Activated CD4-positive, alpha-beta T cell treated with anti-CD3 and anti-CD28 coated beads for 24 hours (primary cell): ENCODE measurements at places on chromosomes 16 and 17.

- no peak for DNase-seq
These were observed 570 bp upstream of the CFDP1 start for GRCh38 chr16:75433732-75434413.

GRCh38 chr16:55501549-55502322 lies 7.1 kb upstream of the LPCAT2 start:
- DNase-seq = no peak

DNA sequence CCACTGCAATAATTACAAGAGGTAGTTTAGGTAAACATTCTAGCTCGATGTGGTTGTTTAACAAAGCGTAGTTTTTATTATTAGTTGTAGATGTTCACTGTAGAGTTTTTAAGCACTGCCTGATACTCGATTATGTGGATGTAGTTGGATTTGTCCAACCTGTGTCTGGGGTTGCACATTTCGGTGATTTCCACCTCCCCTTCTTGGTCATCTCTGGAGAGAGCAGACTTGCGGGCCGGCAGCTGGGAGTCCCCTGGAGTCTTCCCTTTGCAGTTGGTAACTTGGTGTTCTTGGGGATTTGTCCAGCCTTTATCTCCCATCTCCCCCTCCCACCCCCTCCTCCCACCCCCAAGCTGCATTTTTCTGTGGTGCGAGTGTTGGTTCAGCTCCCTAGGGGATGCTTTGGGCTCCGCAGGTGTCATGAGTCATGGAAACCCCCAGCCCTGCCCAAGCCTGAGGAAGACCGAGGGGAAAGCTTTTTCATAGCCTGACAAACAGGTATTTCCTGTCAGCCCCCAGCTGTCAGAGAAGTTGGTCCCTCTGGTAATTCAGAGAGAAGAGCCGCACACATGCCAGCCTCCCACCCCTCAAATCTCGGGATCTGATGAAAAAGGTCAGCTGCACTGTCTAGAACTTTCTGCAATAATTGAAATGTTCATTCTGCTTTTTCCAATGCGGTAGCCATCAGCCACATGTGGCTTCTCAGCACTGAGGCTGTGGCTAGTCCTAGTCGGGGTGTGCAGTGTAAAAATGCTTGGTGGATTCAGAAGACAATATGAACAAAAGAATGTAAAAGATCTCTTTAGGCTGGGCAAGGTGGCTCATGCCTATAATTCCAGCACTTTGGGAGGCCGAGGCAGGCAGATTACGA lies 50.3 kb downstream of the KSR1 start:
- no peak for DNase-seq

DNA sequence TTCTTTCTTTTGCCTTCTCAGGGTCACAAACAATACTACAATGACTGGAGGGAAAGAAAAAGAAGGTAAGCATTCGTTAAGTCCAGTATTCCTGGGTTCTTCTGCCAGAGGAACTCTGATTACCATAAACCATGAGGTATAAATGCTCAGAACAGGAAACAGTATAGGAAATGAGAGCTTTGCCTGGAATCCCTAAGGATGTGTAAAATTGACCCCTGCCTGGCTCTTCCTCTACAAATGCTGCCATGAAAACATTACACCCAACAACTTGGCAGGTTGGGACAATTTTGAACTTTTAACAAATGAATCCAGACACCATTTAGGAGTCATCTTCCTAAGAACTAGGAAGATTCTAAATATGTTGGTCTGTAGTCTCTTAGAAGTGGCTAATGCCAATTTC lies 173.8 kb downstream of the CDH11 start:
- no peak for DNase-seq

DNA sequence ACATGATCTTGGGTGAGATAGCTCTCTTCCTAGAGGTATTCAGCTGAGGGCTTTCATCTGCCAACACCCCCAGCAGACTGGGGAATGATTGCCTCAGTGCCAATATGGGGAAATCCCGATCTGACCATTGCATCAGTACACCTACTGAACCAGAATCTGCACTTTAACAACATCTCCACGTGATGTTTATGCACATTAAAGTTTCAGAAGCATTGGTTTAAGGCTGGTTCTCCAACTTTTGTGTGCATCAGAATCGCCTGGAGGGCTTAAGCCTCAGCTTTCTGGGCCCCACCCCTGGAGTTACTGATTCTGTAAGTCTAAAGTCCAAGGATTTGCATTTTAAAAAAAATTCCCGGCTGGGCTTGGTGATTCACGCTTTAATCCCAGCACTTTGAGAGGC lies 123.6 kb upstream of the MED13 start:
- DNase-seq = no peak

- DNase-seq = no peak
These were observed 40.7 kb upstream of the SMURF2 start for GRCh38 chr17:64702815-64703214.

- DNase-seq = no peak
These were observed 38.0 kb upstream of the GSG1L start for GRCh38 chr16:28101533-28101890.

- DNase-seq = no peak
These were observed 79.3 kb downstream of the BANP start for GRCh38 chr16:88030498-88030897.

DNA sequence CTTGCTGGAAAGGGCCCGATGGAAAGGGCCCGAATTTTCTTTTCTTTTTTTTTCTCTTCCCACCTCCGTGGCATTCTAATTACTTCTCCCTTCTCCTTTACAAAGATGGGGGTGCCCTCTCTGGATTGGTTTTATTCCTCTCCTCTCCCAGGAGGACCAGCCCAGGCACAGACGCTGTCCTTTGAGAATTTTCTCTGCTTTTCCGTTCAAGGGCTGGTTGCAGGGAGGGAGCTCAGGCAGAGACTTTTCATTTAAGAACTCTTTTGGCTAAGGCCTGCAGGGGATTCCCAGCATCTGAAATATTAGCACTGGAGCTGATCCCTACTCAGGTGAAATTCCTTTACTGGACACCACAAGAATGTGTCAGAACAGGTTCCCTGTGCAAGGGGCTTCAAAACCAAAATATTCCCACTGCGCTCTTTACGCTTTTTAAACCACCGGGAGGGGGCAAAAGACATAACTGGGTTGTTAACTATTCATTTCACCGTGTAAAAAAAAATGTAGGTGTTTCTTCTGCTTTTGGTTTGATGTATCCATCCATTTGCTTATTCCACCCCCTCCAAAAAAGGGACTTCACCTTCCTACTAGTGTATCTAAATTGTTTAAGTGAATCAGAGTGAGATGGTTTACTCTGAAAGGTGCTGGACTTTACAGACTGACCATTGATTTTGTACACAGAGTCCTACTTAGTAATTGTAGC lies 1.4 kb downstream of the NFAT5 start:
- DNase-seq = no peak

DNA sequence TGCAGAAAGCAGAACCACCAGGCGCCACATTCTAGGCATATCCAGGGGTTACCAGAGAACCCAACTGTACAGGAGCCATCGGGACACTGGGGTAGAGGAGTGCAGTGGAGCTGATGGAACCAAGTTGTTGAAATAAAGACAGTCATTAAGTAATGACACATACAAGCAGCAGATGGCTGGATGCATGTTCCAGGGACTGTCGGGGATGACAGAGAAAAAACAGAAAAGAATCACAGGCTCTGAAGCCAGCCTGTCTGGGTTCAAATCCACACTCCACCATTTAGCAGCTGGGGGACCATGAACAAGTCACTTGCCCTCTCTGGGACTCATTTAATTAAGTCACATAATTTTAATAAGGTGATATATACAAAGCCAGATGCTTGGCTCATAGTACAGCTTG lies 117.1 kb downstream of the ZNF423 start:
- DNase-seq = no peak

DNA sequence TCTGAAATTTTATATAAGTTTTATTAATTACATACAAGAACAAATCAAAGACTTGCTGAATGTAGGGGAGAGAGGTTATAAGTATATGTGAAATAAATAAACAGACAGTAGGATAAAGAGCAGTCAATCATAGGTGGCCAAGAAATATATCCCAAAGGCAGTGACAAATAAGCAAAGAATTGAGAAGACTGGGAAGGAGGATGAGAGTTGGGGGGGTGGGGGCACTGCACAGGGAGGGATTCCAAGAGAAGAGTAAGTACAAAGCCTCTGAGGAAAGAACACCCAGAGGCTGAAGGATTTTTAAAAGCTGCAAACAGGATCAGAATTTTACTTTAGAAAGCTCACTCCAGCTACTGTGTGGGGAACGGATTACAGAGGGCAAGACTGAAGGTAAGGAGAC lies 2.8 kb downstream of the PELP1 start:
- DNase-seq = no peak

DNA sequence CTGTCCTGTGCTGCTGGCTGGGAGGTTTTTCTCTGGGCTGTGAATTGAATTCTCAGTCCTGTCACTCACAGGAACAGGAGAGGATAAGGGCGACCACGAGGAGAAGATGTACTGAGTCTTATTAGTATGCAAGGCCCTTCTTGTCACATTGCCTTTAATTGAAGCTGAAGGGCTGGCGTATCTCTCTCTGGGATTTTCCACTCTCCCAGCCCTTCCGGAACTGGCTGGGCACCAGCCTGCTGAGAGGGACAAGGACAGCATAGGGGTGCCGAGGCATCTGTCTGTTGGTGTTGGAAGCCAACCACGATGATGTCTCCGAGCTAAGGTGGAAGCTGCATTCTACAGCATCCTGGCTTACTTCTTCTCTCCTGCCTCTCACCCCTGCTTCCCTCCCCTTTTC lies 33.2 kb downstream of the GPRC5B start:
- DNase-seq = no peak
